ENCODE measurements at places on chromosomes 3 and 15.

- no peak for DNase-seq
These were observed 47.0 kb upstream of the HERC1 start for GRCh38 chr15:63880744-63881143.

DNA sequence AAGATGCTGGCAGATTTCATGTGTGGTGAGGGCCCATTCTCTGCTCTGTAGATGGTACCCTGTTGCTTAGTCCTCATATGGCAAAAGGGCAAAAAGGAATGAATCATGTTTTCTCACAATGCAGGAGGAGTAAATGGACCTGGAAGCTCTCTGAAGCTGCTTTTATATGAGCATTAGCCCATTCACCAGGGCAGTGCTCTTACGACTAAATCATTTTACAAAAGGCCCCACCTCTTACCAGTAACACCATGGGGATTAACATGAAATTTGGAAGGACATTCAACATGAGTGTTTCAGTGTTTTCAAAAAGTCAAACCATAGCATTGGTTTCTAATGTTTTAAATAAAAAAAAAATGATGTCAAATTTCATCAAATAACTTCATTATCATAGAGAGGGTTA lies 495.7 kb upstream of the CBLB start:
- DNase-seq: no peak

- no peak for DNase-seq
These were observed 654.6 kb upstream of the CADM2 start for GRCh38 chr3:84304214-84304613.

DNA sequence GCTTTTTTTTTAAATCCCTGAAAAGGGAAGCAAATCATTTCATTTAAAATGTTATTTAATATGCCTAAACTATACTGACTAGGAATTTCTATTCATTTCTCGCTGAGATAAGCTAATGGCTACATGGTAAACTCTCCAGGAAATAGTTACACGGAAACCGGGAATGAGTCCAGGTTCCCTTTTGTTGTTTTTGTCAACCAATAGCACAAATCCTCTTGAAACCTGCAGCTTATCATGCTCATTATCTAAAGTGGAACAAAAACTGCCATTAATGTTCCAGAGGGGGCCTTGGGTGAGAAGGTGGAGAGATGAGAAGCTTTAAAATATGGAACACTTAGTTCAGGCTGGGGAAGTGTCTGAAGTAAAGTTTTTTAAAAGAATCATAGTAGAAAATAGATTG lies 113.5 kb upstream of the ALCAM start:
- no peak for DNase-seq

GRCh38 chr3:183244219-183244618 lies 8.8 kb upstream of the B3GNT5 start:
- DNase-seq: no peak

DNA sequence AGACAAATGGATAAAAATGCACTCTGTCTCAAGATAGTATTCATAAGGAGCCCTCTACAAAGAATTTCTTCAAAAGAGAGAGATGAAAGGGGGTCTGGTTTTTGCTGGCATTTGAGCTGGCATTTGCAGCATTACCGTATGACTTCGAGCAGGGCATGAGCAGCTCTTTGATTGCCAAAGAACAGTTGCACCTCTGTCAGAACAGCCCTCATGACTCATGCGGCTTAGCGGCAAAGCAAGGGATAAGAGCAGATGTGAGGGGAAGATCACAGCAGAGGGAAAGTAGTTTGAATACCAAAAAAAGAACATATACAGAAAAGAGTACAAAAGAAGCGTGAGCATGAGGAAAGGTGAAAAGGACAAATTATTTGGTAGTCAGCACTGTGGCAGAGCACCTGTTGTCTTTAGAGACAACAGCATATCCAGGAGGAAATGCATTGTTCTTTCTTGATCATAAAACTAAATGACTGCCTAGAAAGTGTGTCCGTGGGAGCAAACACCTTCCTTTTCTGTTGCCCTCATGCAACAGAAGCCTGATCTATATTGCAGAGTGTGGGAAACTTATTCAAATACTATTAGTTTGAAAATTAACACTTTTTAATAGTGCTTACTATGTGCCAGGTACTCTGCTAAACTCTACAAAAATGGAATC lies 80.5 kb upstream of the SLC24A5 start:
- no peak for DNase-seq

- no peak for DNase-seq
These were observed 84.0 kb downstream of the CGNL1 start for GRCh38 chr15:57460208-57460816.

DNA sequence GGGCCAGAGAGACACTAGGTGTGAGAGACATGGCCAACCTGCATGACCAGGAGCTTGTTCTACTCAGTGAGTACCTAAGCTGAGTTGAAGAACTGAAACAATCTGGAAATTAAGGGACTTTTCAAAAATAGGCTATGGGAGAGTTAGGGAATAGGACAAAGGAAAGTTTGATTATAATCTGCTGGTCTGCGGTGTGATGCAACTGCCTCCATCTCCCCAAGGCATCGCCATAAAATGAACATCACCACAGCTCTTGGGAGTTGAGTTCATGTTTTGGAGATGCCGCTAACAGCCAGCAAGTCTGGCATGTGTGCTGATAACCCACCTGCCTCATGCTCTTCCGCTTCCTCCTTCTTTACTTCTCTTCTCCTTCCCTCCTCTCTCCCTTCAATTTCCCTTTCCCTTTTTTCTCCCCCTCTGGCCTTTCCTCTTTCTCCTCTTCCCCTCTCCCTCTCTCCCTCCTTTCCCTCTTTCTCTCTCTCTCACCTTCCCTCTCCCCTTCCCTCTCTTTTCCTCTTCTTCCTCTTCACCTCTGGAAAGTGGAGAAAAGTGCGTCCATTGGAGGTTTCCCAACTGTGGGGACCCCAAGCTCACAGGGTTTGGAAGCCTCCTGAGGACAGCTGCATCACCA lies 39.1 kb upstream of the GLCE start:
- DNase-seq: no peak

GRCh38 chr3:126718561-126719445 lies 14.8 kb downstream of the CHCHD6 start:
- no peak for DNase-seq

- DNase-seq: no peak
These were observed 4.5 kb downstream of the RAF1 start for GRCh38 chr3:12659316-12660015.

GRCh38 chr3:24133942-24134341 lies 188.9 kb downstream of the NR1D2 start:
- no peak for DNase-seq

DNA sequence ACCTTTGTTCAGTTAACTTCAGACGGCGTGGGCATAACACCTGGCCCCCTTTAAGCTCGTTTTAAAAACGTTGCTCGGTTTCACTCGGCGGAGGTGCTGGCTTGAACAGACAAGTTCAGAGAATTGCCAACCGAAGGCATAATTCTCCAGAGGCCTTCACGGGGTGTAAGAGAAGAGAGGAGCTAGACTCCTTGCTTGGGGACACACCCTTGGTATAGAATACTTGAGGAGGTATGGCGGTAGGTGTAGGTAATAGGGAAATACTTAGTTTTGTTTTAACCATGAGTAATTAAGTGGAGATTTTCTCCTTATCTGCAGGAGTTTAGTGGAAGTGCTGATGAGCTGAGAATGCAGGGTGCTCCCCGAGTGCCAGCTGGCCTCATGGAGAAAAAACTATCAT lies 921 bp downstream of the FBXL2 start:
- DNase-seq: no peak

GRCh38 chr3:137988982-137989381 lies 21.0 kb upstream of the CLDN18 start:
- DNase-seq: no peak

- DNase-seq: no peak
These were observed 67.3 kb downstream of the MEGF11 start for GRCh38 chr15:66186049-66186825.

GRCh38 chr15:81506071-81506470 lies 132.1 kb upstream of the TMC3 start:
- DNase-seq: no peak

DNA sequence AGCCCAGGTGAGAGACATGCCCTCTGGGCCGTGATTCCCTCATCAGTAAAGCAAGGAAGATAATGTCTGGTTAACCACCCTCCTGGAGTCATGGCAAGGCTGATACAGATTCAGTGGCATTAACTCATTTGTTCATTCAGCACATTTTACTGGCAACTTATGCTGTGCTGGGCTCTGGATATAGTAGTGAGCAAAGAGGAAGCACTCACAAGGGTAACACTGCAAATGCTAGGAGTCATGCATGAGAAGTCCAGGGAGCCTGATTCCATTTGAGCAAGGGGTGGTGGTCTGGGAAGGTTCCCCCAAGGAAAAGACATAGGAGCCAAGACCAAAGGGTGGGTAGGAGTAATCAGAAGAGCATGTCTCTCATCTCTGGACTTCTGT lies 50.2 kb downstream of the SMAD3 start:
- no peak for DNase-seq

- DNase-seq: no peak
These were observed 35.9 kb downstream of the PRKCI start for GRCh38 chr3:170258105-170258487.

DNA sequence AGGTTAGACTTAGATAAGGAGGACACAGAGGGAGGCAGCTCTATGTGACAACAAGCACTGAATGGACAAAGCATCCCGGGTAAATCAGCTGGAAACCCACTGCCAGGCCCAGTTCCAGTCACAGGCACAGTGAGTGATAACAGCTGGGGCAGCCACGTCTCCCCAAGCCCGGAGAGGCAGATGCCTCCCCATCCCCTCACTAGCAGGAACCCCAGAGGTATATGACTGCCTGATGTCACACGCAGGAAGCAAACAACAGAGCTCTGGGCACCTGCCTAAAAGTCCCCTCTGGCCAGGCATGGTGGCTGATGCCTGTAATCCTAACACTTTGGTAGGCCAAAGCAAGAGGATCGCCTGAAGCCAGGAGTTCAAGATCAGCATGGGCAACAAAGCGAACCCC lies 18.2 kb downstream of the C15orf62 start:
- DNase-seq: no peak

DNA sequence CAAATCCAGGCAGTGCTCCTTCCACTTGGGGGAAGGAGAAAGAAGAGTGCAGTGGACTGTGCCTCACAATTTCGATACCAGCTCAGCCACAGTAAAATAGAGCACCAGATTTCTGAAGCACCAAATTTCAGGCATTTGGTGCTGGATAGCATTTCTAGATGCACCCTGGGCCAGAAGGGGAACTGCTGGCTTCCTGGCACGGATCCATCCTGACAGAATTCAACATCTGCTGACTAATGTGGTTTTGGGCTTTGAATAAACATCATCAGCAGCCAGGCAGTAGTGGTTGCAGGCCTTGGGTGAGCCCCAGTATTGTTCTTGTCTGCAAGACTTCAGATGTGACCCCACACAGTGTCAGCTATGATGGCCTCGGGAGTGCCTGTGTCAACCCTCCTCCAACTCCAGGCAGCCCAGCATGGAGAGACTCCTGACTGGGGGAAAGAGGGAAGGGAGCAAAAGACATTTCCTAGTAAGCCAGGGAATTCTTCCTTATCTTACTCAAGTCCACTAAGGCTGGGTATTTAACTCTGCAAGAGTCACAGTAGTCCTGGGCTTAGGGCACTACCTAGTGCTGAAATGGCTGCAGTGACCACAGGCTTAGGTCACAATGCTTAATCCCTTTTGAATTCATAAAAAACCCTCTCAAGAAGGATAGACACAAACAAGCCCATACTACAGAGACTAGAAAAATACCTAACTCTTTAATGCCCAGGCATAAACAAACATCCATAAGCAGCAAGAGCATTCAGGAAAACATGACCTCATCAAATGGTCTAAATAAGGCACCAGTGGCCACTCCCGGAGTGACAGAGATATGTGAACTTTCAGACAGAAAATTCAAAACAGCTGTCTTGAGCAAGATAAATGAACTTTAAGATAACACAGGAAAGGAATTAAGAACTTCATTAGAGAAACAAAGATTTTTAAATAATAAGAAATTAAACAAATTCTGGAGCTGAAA lies 74.7 kb downstream of the SPATA16 start:
- no peak for DNase-seq

DNA sequence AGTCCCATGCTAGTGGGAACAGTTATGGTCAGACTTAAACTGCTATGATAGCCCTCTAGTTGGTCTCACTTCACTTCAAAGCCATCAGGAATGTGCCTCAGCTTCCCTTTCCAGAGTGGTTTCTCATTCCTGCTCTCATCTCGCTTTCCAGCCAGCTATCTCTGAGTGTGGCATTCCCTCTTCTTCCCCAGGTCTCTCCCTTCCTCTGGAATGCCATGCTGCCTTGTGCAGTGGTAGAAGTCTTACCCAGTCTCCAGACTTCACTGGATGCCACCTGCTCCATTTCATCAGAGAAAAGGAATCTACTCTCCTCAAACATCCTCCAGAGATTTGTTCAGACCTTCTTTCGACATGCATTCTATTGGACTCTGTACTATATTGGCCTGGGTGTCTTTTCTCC lies 83.0 kb downstream of the AGBL1 start:
- DNase-seq: no peak

DNA sequence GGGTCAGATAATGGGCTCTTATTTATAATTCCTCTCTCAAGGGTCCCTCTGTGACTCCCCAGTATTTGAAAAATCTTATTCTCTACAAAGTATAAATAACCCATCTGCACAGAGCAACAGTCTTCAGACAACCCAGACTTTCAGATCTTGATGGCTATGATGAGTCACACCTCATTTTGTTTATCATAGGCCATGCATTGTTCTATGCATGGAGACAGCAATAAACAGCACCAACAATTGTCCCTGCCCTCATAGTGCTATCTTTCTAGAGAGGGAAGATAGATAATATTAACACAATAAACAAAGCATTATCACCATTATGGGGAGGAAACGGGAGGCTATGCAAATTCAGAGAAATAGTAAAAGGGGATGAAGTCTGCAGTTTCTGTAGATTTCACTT lies 13.4 kb downstream of the FHIT start:
- DNase-seq: no peak

GRCh38 chr3:195224156-195224979 lies 46.6 kb downstream of the XXYLT1 start:
- no peak for DNase-seq

DNA sequence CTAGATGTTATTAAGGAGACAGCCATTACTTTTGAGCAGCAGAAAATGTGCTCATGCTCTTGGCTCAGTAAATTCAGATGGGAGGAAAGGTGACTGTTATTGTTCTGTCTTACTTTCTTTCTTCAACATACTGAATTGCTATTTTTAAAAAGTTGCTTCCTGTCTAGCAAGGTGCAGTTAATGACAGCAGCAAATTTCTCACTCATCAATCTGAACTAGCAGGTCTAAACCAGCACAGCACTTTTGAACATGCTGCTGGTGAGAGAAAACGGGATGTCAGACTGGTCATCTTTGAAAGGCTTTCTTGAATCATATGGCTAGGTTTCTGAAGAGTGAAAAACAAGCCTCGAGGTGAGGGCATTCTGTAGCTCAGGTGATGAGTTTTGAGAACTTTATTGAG lies 384.7 kb downstream of the MFSD1 start:
- DNase-seq: no peak

GRCh38 chr15:67005294-67005996 lies 60.0 kb upstream of the SMAD3 start:
- DNase-seq: no peak

- no peak for DNase-seq
These were observed at the start of gene TNFAIP8L3 for GRCh38 chr15:51094606-51095569. TNFAIP8L3 (minus strand) TSS chr15:51094906; CDS start chr15:51094595, 311 bp downstream.
